ENCODE measurements at places on chromosomes 6 and 20.

DNA sequence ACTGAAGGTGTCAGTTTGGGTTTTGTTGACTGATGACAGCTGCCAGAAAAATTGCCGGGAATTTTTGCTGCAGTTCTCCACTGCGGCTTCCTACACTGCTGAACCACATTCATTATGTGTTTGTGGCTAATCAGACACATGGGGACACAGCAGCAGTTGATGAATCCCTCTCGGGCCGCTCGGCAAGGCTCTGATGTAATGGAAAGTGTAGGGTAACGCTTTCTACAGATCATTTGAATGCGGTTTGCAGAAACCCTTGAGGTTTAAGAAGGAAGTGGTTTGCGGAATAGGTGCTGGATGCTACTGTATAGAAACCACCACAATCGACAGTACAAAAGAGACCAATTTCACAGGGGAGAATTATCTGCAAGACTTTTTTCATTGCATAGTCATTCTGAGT, 138.7 kb upstream of the SASH1 start:
- peak; percentile 78 for DNase-seq

DNA sequence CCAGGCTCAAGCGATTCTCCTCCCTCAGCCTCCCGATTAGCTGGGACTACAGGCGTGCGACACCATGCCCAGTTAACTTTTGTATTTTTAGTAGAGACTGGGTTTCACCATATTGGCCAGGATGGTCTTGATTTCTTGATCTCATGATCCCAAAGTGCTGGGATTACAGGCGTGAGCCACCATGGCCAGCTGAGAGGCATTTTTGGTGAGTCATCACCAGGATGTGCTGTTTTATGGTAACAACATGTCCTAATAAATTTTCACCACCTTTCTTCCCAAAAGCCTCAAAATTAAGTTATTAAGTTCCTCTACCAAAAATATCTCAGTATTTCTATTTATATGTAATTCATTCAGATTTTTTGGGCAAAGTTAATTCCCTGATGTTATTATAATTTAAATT, 53.5 kb downstream of the COL21A1 start:
- DNase-seq = no peak

DNA sequence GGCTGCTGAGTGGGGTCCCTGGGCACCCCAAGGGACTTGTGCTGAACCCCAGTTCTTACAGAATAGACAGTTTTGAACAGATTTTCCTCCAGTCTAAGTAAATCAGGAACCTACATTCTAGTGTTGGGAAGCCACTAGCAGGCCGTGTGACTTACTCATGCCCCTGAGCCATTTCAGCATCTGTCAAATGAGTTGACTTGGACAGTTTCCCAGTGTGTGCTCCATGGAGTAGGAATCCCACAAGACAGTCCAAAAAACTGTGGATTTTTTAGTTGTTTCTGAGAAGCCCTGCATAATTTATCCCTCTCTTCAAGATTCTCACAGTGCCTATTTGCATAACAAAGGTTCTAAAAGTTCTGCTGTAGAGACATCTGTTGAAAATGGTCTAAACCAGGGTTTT, 2.1 kb downstream of the GABRR2 start:
- DNase-seq = peak; percentile 95

DNA sequence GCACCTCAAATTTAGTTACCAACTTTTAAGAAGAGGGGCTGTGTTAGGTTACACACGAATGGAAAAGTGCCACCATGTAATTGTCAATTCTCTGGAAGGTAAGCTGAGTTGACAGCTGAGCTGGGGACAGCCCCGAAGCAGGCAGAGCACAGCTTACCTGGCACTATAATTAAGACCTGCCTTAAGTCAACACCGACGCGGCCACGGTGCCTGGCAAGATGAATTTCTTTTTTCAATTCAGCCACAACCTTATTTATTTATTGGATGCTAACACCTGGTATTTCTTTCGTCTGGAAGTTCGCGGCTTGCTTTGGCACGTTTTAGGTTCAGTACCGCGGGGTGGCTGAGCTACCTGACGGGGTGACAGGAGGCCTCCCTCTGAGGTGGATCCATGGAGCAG, 40.6 kb upstream of the NFATC2 start:
- DNase-seq = no peak

DNA sequence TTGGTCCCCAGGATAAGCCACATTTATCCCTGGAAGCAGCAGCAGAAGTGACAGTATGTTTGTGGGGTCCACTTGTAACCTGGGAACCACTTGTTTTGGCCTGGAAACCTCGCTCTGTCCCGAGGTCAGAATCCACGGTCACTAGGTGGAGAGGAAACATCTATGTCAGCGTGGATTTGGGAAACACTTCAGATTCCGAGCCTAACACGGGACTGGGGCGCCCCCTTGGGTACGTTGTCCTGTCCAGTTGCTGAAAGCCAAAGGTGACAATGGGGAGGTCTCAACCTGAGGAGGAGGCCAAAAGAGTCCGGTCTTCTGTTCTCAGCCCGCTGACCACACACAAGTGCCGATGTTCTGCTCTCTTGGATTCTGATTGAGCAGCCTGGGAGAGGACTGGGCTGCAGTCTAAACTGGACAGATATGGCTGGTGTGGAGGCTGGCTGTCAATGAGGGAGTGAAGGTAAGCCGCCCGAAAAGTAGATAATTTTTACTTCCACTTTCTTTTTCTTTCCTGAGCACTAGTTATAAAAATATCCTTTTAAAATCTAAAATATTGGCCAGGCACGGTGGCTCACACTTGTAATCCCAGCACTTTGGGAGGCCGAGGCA, 4.9 kb upstream of the ZFP57 start:
- no peak for DNase-seq

DNA sequence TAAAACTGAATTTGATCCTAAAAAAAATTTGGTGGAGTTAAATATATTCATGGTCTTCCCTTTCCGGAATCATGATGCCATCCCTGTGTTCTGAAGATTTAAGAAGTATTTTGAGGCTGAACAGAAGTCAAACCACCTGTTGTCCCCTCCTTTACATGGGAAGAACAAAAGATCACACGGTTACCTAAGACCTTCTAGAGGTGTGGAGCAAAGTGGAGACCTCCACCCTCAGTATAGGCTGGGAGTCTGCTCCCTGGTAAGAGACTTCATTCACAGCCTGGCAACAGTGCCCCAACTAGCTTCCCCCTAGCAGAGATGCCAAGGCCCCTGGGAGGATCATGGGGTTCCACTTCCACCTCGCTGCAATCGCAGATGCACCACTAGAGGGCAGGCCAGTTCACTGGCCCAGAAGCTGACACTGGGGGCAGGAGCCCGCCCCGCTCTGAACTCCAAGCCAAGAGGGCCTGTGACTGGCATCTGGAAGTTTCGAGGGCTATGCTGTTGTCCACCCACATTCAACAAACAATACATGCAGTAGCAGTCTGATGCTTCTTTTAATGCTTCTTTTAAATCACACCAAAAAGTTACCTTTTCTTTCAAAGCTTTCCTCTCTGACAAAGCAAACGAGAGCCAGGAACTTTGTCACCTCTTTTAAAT, 19.5 kb upstream of the UBE2J1 start:
- peak; percentile 84 for DNase-seq

DNA sequence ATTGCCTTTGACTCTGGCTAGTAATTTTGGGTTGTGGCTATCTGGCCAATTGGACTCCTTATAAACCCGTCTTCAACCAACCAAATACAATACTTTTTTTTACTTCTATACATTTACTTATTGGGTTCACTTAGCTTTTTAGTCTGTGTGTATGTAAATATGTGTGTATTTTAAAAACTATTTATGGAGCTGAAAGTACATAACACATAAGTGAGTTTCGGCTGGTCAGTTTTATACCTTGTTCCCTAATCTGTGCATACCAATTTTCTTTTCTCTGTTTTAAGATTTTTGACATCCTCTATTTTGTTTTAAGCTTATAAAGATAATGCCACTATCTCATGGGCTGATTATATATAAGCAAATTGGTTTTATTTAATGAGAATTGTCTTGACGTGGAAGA, 129.5 kb downstream of the LRRC1 start:
- DNase-seq = no peak

- DNase-seq = peak; percentile 93
Measured at GRCh38 chr20:47360297-47361056, 4.0 kb upstream of the ZMYND8 start.

DNA sequence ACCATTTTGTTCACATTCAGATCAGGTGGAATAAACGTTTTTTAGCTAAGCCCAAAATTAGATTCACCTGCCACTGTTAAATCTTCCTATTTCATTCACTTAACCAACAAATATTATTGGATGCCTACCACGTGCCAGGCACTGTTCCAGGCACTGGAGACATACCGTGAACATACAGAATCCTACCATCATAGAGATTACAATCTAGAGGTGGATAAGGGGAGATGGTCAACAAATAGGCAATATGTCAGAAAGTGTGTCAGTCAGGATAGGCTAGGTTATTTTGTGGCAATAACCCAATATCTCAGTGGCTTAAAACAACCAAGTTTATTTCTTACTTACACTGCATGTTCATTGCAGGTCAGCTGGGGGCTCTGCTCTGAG, 58.7 kb upstream of the REV3L start:
- no peak for DNase-seq

GRCh38 chr6:26216359-26216885, 129.2 kb downstream of the HFE start:
- DNase-seq = peak; percentile 96

DNA sequence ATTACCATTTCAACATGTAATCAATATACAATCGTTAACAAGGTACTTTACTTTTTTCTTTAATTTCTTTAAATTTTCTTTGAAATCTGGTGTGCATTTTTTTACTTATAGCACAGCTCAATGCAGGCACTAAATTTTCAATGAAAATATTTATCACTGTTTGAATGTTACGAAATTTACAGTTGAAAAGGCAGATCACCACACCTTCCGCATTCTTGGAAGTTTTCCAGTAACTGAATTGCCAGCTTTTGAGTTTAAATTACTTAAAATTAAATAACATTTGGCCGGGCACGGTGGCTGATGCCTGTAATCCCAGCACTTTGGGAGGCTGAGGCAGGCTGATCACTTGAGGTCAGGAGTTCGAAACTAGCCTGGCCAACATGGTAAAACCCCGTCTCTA, 309.9 kb downstream of the BMP7 start:
- no peak for DNase-seq

DNA sequence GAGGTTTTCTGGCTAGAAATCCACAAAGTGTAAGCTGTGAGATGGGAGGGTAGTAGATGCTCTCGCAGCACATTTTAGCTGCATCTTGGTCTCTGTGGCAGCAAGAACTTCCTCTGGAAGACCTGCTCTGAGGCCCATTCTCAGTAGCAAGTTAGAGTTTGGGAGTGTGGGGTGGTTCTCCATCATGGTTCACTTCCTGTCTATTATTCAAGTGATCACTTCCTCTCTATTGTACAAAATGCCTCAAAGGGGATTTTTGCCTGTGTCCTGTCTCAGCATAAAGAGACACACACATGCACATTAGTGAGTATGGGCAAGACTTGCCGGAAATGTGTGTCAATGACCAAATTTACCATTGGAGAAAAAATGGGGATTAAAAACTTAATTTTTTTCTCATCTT, 42.5 kb downstream of the LYRM2 start:
- no peak for DNase-seq

DNA sequence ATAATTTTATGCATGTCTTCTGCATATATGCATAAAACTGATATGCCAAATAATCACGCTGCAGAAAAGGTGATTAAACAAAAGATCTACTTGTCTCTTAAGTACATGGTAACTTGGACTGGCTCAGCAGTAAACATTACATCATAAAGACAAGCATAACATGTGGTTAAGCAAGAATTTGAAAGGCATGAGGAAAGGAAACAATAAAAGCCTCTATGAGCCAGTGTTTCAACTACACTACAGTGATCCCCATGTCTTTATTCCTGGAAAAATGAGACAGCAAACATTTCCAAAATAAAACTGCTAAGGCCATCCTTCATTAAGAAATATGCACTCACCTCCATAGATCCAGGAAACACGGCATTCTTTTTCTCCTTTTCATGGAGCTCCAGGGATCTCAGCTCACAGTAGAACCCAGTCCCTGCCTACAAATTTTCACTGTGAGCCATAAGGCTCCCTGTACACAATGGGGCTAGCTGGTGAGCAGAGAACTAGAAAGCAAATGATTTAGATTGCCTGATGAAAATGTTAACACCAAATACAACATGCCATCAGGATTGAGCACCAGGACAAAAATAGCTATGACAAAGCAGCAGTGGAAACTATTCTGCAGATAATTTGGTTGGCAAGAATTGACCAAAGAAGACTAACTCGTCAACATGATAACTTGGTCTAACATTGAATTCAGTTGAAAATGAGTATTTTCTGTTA, 156.1 kb downstream of the COL21A1 start:
- peak; percentile 84 for DNase-seq

DNA sequence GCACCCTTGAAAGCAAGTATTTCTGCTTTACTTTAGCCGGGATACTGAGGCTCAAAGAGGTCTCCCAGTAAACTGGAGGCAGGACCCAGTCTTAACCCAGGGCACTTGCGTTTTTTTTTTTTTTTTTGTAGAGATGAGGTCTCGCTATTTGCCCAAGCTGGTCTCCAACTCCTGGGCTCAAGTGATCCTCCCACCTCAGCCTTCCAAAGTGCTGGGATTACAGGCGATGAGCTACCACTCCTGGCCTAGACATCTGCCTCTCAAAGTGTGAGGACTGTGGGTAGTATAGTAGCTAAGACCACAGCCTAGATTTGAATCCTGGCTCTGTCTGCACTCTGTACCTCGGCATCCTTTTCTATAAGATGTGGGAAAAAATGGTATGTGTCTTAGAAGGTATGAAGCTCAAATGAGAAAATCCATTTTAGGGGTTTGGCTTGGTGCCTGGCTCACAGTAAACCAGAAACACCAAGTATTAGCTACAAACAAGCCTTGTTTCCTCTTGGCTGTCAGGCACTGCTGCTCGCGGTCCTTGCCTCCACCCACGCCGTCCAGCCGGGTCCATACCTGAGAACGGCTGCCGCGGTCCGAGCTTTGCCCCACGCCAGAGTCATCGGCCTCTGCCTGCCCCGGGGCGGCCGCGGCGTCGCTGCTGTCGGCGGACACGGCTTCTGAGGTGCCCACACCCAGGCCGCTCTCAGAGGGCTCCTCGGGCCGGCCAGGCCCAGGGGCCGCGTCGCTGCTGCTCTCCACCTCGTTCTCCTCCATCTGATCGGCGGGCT, 1.2 kb downstream of the ZNF335 start:
- DNase-seq = peak; percentile 37

GRCh38 chr6:36142971-36143838, 12.9 kb downstream of the MAPK13 start:
- no peak for DNase-seq

- DNase-seq = no peak
Measured at GRCh38 chr6:97689078-97689754, 406.2 kb upstream of the MMS22L start.

GRCh38 chr6:131792091-131792496, 15.7 kb upstream of the ENPP1 start:
- peak; percentile 45 for DNase-seq

GRCh38 chr20:57742507-57743181, 32.8 kb upstream of the PMEPA1 start:
- DNase-seq = peak; percentile 65

DNA sequence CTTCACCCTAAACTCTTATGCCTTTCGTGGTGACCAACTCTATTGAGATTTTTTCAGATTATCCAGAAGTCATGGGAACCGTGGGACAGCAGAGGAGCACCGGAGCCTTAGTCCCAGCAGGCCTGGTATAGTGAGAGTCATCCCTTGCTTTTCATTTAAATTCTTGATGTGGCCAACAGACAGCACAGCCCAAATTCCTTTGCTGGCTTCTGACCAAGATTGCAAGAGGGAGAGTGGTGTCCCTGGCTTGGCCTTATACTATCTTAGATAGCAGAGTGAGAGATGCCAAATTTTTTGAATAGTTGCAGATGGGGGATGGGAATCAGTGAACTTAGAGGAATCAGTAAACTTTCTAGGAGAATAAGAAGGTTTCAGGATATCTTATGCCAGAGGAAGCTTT, 7.8 kb downstream of the STX11 start:
- peak; percentile 94 for DNase-seq

GRCh38 chr6:43128926-43129325, 42.1 kb upstream of the SRF start:
- DNase-seq = peak; percentile 50

Data from astrocyte of the hippocampus (primary cell).